ENCODE measurements at places on chromosomes 5 and 9.

GRCh38 chr5:112738191-112738560 is 491 bp downstream of the APC start:
- peak; percentile 59 for DNase-seq

- peak; percentile 13 for DNase-seq
Observed at GRCh38 chr9:35510754-35511428, 21.0 kb downstream of the RUSC2 start.

DNA sequence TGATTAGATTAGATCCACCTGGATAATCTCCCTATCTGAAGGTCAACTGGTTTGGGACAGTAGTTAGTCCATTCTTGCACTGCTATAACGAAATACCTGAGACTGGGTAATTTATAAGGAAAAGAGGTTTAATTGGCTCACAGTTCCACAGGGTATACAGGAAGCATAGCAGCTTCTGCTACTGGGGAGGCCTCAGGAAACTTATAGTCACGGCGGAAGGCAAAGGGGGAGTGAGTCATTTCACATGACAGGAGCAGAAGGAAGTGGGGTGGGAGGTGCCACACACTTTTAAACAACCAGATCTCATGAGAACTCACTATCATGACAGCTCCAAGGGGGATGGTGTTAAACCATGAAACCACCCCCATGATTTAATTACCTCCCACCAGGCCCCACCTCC is 9.9 kb downstream of the C9orf40 start:
- peak; percentile 58 for DNase-seq

DNA sequence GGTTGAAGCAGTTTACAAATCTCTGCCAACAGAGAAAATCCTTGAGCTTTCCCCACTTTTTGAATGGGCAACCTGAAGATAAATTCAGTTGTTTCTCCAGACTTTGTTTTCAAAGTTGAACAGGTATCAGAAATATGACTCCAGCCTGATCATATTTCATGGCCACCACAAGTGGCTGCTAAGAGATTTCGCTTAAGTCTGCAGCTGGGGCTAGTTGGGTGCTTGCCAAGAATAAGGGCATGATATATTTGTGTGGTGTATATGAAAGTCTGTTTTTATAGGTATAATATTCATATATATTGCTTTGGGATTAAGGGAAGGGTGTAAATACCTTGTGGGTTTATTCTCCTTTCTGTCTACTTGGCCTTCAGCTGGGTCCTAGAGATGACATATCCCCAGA is 168.4 kb upstream of the GDNF start:
- DNase-seq, result no peak

DNA sequence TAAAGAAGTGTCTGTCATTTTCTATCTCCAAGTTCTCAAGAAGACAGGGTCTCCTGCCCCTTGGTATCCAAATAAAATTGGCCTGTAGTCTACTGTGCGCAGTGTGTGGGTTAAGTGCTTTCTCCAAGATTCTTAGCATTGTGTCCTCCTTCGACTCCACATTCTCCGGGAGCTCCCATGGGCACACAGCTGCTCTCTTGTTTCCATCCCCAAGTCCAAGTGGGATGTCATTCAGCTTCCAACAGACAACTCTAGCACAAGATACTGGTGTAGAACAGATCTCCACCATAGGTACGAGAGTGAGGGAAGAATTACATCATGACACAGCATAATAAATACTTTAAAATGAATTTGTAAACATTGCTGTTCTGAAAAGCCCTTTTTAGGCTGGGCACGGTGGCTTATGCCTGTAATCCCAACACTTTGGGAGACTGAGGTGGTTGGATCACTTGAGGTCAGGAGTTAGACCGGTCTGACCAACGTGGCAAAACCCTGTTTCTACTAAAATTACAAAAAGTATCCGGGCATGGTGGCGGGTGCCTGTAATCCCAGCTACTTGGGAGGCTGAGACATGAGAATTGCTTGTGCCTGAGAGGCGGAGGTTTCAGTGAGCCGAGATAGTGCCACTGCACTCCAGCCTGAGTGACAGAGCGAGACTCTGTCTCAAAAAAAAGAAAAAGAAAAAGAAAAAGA is 196.2 kb downstream of the C9orf152 start:
- no peak for DNase-seq

DNA sequence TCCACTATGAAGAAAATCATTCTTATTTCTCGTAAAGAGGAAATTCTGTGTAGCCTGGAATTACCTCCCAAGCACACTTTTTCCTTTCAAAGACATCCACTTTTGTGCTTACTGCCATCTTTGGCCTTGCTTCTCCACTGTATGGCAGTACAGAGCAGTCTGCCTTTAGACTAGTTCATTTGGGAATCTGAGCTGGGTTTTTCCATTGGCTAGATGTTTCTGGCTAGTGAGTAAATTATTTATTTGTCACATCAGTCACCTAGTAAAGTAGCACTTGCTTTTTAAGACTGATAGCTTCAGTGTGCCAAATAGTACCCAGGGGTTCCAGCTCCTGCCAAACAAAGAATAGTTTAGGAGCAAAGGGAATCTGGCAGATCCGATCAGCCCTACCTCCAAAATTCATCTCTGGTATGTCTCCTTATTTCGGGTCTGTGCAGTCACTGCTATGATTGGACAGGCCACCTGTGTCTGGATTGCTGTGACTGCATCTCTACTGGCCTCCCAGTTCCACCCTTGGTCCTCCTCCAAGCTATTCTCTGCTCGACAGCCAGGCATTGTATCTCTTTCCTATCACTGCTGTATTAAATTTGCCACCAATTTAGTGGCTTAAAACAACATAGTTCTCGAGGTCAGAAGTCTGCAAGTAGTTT is 97.6 kb downstream of the NUDT12 start:
- no peak for DNase-seq

DNA sequence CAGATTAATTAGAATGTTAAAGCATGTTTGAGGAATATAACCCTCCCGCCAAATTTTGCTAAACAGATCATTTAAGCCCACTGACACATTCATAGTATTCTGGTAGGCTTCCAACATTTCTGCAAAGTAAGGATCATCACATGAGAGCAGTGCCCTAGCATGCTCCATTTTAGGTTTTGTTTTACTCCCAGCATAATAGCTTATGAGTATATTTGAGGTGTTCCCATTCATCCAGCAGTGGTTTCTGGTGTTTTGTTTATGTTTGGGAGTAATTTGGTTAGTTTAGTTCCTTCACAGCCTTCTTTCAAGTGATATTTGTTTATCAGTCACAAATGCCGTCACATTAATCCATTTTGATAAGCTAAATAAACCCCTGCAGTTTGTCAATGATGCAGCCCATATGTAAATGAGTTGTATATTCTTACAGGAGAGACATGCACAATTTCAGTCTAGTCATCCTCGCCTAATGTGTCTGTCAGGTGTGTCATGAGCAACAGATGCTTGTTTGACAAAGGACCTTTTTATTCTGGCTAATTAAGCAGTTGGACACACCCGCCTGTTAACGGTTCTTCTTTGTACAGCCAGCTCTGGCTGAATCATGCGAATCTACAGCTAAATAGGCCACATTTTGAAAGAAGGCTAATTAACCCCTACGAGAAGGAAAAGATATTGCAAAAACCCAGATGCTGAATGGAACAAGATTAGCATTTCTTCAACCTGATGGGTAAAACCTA is 124.4 kb downstream of the RFX3 start:
- DNase-seq, result no peak

DNA sequence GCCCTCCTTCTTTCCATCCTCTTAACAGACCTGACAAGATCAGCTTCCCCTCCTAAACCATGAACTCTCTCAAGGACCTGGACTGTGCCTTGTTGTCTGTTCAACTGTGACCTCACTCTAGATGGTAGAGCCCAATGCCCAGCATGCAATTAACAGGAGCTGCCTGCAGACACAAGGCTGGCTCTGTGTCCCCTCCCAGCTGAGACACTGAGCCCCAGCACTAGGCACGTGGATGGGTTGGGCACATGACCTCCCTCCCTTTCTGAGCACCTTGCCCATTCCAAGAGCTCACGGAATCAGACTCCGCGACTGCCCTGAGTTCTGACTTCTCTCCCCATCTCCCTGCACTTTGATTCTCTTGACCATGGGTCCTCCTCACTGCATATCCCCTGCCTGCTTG is 93.5 kb upstream of the LRRTM2 start:
- DNase-seq, result no peak

DNA sequence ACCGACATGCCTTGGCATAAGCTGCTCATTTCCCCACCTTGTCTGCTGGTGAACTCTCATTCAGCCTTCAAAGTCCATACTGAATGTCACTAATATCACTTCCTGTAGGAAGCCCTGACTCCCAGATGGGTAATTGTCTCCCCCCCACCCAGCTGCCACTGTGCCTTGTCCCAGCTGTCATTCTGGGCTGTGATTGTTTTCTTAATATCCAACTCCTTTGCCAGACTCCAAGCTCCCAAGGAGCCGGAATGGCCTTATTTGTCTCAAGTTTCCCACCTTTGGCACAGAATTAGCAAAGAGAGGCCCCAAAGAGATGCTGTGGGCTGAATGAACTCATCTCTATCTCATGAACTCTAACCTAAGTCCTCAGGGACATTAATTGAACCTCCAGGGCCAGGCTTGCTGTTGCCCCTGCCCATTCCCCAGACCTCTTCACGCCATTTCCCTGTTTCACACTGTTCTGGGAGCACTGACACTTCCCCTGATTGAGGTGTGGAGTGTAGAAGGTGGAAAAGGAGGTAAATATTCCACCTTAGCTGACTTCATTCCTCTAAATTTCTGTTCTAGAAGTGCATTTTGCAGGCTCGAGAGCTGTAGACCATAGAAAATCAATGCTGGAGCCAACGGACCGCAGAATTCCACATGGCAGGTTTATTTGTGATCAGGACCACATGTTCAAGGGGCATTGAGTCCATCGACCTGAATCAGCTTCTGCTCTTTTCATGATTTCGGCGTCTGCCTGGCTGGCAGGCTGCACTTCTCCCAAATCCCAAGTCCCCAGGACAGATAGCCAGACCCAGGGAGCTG is 4.9 kb upstream of the SH3PXD2B start:
- no peak for DNase-seq

DNA sequence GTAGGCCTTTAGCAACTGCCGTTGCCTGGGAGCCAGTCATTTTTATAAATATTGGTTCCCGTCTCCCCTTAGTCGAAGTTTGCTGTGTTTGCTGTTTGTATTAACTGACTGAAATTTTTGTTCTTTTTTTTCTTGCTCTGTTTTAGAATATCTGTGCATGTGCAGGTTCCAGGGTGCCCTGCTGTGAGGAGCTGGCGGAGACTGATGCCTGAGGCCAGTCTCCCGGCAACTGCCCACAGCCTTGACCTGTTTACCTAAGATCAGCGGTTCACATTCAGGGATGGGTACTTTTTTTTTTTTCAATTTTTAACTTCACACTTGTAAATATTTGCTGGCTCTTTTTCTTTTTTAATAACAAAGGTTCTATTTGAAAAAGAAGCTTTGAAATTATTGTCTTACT is 262.6 kb upstream of the ADAMTS16 start:
- no peak for DNase-seq

DNA sequence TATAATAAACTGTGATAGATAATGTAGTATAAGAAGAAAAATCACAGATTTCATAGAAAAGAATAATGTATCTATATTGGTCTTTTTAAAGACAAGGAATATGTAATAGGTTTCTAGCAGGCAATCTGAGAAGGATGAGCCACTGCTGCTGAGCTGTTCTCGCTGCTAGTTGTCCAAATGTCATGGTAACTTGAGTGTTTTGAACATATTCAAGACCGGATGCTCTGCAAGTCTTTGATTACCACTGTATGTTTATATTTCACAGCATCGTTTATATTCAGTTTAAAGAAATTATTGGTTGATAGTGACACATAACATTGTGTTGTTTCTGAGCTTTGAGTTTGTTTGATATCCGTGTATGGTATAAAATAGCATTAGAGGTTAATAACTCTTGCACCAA is 9.6 kb downstream of the C5orf47 start:
- no peak for DNase-seq

GRCh38 chr5:93653716-93654115 is 70.7 kb downstream of the NR2F1 start:
- DNase-seq, result no peak

DNA sequence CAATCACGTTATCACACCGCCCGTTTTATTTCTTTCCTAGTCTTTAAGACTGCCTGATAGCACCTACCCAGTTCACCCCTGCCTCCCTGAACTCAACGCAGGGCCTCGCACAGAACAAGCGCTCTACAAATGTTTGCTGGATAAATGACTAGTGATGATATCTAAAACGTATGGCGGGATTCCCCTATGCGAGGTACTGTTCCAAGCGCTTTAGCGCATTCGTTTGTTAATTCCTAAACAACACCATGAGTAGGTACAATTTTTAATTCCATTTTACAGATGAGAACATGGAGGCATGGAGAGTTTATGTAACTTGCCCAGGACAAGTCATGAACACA is 6.6 kb downstream of the POU4F3 start:
- DNase-seq, result no peak

DNA sequence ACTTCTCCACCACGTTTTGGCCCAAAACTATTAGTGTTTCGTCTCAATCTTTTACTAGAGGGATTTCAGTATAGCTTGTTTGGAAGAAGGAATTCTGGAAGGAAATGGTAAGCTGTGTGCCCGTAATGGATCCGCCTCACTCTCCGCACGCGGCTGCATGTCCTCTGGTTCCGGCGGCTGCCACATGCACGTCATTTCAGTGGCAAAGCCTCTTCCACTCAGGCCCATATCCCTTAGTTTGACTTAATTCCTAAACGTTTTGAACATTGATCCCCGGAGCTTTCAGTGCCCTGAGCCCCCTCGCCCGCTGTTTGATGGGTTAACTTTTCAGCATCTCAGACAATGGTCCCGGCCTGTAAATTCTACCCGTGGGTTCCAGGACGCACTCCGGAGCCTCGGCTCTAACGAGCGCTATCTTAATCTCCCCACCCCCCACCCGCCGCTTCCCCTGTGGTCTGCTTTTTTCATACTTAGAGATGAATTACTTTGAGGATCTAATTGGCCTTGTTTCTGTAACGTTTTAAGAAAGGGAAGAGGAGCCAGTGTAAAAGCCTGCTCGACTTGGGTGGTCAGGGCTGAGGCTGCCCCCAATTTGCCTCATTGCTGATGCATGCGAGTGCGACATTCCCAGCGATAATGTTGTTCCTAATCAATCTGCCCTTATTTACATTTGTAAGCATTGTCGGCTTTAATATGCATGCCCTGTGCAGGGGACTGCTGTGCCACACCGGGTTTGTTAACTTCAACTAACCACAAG is 4.6 kb downstream of the PTCH1 start:
- DNase-seq, result no peak

GRCh38 chr9:36152741-36153438 is 16.3 kb upstream of the CCIN start:
- DNase-seq, result no peak

GRCh38 chr5:173291722-173292658 is 36.2 kb downstream of the STC2 start:
- DNase-seq, result no peak

DNA sequence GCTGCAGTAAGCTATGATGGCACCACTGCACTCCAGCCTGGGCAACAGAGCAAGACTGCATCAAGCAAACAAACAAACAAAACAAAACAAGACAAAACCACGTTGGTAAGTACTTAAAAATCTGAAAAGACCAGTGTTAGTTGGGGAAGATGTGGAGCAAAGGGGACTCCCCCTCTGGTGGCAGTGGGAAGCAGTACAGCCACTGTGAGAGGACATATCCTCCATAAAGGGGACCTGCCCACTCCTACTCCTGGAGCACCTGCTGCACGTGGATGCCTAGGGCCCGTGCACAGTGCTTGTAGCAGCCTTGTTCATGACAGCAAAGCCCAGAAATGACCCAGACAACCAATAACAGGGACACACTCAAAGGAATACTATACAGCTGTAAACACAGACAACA is 17.0 kb upstream of the IPPK start:
- DNase-seq, result peak; percentile 19

GRCh38 chr5:72125941-72126620 is 18.8 kb downstream of the MAP1B start:
- DNase-seq, result no peak

- no peak for DNase-seq
Observed at GRCh38 chr9:118785456-118785855, 583.8 kb downstream of the BRINP1 start.

Measured in erythroblast (primary cell).